ENCODE measurements at places on chromosomes 3 and 15. TPM values are rescaled to one million over a fixed set of nuclear protein-coding genes. Genes with fewer than 3 reads are reported as not detected.

DNA sequence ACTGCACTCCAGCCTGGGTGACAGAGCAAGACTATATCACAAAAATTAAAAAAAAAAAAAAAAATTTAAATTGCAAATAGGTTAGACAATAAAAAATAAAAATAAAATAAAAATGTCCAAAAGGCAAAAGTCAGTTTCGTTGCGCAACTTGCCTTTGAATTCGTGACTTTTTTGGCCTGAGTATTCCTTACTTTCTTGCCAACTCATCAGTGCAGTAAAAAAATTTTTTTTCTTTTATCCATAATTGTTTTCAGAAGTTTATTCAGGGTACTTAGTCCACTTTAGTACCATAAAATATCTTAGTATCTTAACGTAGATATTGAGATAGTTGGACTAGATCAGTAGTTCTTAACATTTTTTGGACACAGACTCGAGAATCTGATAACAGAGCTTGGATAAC is 22.4 kb upstream of the CILP start:
- no peak for DNase-seq

DNA sequence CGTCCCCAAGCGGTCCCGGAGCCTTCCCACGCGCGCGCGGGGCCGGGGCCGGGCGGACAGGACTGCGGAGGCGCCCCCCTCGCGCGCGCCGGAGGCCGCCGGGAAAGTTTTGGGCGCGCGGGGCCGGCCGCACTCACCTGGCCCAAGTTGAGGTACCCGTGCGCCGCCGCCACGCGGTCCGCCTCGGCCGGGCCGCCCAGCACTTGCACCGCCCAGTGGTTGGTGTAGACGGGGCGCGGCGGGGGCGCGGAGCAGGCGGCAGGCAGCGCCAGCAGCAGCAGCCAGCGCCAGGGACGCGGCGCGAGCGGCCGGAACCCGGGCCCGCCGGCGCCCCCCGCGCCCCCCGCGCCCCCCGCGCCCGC is 289 bp downstream of the PCSK6 start:
- no peak for DNase-seq

DNA sequence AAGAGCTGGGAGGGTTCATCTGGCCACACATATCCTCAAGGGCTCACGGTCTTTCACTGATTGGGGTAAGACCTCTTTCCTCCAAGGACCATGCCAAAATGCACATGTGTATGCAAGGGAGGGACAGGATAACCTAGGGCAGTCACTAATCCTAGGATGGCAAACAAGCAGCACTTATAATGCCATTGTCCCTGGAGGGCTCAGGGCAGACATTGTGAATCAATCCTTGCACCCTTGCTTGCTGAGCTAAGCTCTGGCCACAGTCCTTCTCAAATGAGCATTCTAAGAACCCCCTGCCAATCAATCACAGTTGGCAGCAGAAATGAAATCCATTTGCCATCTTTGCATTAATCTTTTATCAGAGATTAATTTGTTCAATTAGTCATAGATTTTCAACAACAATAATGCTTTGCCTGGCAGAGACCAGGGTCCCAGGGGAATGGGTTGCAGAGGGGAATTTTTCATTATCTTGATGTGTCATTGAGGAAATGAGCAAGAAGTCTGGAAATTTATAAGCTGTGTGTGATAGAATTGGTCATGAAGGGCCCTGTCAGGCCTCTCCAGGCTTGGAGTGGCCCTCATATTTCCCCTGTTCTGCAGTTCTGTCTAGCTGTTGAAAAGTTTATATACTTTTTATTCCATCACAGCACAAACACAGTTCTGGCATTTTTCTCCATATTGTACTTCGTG is 57.2 kb upstream of the KY start:
- no peak for DNase-seq

- DNase-seq, result peak; percentile 56
Observed at GRCh38 chr15:51322621-51323296, 15.6 kb downstream of the CYP19A1 start.

DNA sequence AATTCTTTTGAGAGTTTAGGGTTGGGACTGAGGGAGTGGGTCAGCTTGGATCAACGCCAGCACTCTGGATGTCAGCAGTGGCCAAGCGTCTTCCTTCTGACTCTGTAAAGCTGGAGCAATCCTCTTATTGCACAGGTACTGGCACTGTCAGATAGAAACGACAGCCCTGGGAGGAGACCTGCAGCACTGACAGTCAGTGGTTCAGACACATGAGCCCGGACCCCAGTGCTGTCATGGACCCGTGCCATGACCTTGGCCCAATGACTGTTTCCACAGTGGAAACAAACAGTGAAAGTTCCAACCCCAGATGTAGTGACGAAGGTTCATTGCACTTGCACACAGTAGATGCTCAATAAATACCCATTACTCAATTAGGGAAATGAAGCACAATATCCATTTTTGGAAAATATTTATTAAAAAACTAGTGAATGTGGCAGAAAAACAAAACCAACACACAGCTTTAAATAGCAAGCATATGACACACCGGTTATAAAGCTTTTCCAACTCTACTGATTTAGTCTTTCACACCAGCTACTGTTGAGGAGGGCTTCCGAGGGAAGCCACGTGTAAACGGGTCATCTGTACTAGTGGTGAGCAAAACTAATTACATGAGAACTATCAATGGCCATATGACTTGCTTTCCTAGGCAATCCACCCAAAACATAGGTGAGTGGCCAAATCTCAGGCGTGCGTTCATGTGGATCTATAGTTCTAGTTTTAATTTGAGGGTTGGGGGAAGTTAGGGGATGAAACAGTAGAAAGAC is 22.1 kb downstream of the SIAH2 start:
- no peak for DNase-seq

- DNase-seq, result no peak
Observed at GRCh38 chr3:58032186-58032585, 24.0 kb downstream of the FLNB start.

- DNase-seq, result no peak
Observed at GRCh38 chr15:56099311-56099710, 105.9 kb upstream of the NEDD4 start.

GRCh38 chr15:74167891-74168331 is 5.6 kb upstream of the ISLR start:
- DNase-seq, result no peak

DNA sequence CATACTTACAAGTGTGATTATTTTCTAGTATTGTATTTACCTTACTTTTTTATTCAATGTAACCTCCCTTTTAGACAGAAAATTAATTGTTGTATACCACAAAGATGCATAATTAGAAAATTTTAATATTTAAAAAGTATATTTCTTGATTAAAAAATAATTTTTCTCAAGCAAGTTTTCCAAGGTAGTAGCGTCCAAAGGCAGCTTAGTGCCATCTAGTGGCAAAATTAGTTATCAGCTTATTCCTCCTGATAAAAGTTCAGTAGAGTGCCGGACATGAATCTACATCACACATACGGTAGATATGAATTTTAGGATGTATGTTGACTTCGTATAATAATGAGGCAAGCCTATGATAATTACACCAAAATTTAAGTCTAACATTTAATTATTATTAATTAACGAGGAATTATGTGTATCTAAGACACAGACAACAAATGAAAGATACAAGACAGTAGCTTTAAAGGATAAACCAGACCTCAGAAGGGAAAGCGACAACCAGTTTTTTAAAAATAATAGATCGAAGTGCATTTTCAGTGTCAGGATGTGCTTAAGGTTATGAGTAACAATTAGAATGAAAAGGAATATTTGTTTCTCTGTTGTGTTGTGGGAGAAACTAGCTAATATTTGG is 405.9 kb downstream of the ROBO1 start:
- peak; percentile 42 for DNase-seq

GRCh38 chr3:13584427-13584891 is 35.5 kb downstream of the FBLN2 start:
- DNase-seq, result no peak

DNA sequence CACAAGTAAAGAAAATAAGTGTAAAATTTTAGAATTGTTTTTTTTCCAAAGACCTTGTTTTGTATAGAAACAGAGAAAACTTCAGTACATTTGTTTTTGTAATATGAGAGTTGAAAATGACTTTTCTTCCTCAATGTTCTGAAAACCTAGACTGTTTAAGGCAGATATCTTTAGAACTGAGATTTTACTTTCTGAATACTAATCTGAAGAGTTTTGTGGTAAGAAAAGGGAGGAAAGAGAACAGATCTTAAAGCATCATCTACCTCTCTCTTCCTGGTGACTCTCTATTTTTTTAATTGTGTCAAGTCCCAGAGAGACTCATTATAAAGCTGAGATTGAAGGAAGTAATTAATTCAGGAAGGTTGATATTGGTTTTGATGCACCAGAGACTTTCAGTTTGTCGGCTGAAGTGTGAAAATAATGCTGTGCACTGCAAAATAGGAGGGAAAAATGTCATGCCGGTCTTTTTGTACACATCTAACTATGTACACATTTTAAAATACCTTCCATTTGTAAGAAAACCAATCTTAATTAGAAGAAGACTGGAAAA is 142.1 kb upstream of the NAALADL2 start:
- DNase-seq, result no peak

GRCh38 chr3:10738688-10739372 is 77.2 kb upstream of the SLC6A11 start:
- peak; percentile 87 for DNase-seq

- no peak for DNase-seq
Observed at GRCh38 chr3:13141991-13142412, 68.8 kb upstream of the IQSEC1 start.

GRCh38 chr3:132232231-132232792 is 84.9 kb upstream of the ACP3 start:
- no peak for DNase-seq

DNA sequence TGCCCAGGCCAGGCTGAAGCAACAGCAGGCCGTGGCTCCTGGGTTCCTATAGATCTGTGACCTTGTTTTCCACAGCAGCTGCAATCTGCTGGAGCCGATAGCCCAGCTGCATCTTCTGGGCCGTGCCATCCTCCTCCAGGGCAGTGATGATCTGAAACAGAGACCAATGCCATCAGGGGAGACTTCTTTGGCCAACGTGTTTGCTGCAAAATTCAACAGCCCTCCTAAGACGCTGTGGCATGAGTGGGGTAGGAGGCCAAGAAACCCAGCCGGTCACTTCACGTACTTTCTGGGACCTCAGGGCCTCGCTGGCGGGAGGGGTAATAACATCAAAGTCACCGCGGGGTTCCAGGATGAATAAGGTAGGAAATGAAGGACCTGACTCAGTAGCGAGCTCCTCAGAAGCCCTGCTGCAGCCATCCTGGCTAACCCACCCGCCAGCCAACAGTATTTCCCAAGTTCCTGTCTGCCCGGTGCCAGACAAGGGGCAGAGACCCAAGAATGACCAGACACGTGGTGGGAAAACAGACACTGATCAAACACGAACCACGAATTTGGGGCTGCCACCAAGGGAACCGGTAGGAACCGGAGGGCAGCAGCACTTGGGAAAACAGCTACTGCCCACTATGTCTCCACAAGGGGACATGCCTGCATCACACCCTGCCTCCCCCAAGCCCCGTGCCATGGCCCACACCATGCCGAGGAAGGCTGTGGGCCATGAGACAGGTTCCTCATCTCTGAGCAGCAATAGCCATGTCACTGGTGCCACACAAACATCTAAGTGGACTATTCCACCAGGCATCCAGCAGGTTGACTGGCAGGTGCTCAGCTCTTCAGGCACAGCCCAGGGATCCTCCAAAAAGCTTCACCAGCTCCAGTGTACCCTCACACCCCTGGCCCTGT is 25.2 kb downstream of the PLXNB1 start:
- DNase-seq, result peak; percentile 18

GRCh38 chr3:101203411-101203810 is 117.0 kb downstream of the IMPG2 start:
- no peak for DNase-seq

DNA sequence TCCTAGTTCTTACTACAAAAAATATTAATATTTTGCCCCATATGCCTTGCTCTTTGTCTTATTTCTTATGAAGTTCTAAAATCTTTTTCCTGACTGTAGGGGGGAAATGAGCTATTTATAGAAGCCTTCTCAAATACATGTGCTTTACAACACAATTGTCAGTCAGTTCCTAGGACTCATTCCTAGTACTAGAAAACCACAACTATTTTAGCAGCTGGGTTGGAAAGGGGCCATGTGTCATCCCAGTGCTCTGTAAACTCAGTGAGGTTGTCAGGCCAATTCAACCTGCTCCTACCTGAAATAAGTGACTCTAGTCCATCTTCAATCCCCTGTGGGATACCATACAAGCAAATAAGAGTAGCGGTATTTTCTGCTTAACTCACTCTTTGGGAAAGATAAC is 153.8 kb downstream of the ULK4 start:
- no peak for DNase-seq

GRCh38 chr3:159923956-159924355 is 64.7 kb upstream of the IL12A start:
- DNase-seq, result peak; percentile 36

DNA sequence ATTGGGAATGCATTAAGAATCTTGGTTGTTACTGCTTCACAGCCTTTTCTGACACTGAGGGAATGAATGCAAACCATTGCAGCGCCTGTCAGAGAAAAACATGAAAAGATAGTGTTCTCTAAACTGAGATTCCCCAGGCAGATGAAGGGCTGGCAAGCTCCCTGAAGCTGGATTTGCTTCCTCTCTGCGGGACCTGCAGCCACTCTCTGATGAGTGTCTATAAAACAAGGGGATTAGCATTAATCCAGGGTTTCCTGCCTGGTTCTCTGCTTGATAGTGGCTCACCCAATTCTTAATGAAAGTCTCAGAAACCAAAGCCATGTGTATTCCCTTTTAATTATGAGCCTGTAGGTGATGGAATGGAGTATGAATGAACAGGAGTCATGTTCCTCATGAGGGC is 344.3 kb upstream of the UMPS start:
- no peak for DNase-seq

GRCh38 chr15:67731112-67731721 is 94.1 kb upstream of the SKOR1 start:
- peak; percentile 28 for DNase-seq

DNA sequence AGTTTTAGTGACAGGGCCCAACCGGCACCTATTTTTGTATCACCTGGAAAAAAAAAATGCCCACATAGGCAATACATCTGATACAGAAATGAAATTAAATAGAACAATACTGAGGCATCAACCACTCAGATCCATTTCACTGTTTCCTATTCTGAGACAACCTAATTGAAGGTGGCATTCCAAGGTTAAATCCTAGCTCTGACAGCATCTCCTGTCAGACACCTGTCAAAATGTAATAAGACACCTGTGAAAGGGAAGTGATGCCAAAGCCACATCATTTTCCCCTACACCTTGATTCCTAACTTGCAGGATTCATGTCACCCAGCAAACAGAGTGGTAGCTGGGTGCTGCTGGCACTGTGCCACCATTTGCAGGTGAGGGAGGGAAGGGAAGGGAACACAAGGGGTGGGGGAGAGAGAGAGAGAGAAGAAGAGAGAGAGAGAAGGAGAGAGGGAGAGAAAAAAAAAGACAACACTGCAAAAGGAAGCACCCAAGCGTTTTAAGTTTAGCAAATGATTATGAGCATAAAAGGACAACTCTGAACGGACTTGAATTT is 1044.6 kb upstream of the CFAP20DC start:
- no peak for DNase-seq

The ERICH6 gene
- polyA plus RNA-seq, result 0.58 TPM

The ITGA11 gene
- polyA plus RNA-seq, result 1.1 TPM

The NDN gene
- 114 TPM for polyA plus RNA-seq

The ASB7 gene
- polyA plus RNA-seq, result 12.9 TPM

The FBXO40 gene
- 0.10 TPM for polyA plus RNA-seq

The TM4SF1 gene
- 103 TPM for polyA plus RNA-seq

The HEMK1 gene
- 23.5 TPM for polyA plus RNA-seq

The SLC24A5 gene
- polyA plus RNA-seq, result 0.29 TPM

The IL20RB gene
- 1.1 TPM for polyA plus RNA-seq

The CEMIP gene
- polyA plus RNA-seq, result 31.3 TPM

The FOXB1 gene
- polyA plus RNA-seq, result not detected

Data from left lung (tissue), 14 donors.